AG08395 (cell line): ENCODE measurements at places on chromosomes 4 and X.

- no peak for DNase-seq
Measured at GRCh38 chr4:153464068-153464467, 2.1 kb upstream of the TMEM131L start.

- peak; percentile 45 for DNase-seq
Measured at GRCh38 chrX:113305496-113305895, 464.9 kb upstream of the AMOT start.

GRCh38 chr4:13793020-13793710 lies 165.6 kb upstream of the BOD1L1 start:
- no peak for DNase-seq

GRCh38 chr4:2271279-2272025 lies 9.5 kb upstream of the MXD4 start:
- DNase-seq = no peak

- DNase-seq = peak; percentile 20
Measured at GRCh38 chr4:113636877-113637276, 124.7 kb downstream of the CAMK2D start.

DNA sequence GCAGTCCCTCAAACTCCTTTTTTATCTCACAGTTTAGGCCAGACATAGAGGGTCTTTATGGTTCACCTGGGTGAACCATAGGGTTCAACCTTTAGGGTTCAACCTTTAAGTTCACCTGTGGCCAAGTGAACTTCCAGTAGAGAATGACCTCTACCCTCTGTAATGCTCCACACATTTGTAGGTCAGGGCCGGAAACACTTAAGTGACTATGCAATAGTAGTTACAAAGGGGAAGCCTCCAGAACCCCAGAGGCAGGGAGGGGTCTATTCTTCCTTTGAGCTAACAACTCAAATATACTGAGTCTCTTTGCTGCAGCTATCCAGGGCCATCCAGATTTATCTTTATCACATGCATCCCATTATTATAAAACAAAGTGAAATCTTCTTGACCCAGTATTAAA lies 100.0 kb downstream of the LARP1B start:
- DNase-seq = no peak

DNA sequence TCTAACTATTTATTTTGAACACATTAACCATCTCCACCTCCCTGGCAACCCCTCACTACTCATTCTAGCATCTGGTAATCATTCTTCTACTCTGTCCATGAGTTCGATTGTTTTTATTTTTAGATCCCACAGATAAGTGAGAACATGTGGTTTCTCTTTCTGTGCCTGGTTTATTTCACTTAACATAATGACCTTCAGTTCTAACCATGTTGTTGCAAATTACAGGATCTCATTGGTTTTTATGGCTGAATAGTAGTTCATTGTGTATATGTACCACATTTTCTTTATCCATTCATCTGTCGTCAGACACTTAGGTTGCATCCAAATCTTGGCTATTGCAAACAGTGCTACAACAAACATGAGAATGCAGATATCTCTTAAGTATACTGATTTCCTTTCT lies 33.4 kb upstream of the FAM47B start:
- DNase-seq = no peak

GRCh38 chr4:10011277-10011676 lies 10.0 kb downstream of the SLC2A9 start:
- no peak for DNase-seq

DNA sequence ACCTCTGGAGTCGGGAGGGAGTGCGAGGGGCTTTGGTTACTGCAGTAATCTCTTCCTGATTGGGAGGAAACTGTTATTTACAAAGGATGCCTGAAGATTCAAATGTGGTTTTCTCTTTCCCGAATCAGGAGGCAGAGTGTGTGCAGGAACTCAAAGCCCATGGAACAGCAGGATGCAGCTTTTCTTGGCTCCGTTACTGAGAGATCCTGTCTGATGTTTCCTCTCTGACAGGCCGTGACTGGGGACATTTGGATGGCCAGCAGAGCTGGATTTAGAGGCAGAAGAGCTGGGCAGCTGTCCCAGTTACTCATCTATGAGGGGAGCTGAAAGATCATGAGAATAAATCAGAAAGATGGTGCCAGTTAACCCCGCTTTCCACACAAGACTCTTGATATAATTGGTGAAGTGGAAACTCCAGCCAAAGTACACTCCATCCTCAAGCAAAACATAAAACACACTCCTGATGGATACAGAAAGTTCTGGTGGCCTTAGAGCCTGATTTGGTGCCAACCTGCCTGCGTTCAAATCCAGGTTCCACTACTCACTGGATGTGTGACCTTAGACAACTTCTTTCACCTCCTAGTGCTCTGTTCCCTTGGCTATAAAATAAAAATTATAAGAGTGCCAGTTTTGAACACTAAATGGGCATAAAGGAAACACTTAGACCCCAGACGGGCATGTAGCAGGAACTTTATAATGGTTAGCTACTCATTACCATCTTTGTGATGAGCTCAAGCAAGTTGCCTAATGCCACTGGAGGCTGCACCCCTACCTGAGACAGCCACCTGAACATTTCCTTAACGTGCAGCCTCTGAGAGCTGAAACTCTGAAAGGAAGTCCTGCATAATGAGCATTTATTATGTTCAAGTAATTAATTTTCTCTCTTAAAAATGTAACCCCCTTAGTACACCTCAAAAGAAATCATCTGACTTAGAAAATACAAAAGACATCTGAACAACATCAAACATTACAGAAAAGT lies 349.0 kb upstream of the GATB start:
- peak; percentile 36 for DNase-seq

DNA sequence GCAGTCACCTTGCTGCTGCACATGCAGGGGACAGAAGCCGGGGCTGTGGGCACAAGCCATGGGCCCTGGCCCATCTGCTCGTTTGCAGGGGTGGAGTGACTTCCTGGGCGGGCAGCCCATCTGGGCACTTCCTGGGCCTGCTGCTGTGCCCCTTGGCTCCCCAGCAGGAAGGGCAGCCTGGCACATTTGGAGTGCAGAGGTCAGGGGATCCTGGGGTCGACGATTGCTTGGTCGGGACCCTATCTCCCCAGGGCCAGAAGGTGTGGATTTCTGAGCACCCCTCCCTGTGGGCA lies 10.9 kb upstream of the MXD4 start:
- no peak for DNase-seq

DNA sequence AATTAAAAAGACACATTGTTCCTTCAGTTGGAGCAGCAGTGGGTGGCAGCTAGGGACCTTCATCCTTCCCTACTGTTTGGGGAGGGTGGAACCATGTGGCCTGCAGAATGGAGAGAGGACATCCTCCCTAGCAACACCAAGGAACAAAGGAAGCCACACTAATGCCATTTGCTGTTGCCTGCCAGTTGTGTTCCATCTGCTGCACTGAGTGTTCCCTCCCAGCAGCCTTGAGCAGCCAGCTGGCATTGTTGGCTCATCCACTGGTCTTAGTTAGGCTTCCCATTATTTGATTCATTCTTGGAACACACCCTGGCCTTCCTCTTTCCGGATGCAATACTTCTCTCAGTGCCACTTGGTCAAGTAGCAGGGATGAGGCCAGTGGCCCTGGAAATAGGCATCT lies 25.0 kb upstream of the HMGB3 start:
- no peak for DNase-seq

DNA sequence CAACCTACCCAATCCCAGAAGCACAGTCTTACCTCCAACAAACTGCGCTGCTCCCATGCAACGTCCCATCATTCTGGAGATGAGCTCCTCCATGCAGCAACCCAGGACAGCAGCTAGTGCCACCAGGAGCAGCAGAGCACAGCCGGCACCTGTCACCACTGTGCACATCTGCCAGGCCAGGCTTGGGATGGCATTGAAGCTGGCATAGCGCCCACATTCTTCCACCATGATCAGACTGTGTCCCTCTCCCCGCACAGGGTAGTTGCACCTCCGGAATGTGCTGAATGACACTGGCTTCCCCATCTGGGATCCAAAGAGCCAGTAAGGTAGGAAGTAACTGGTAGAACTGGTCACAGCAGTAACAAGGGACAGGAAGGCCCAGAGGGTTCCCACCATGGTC lies 8.8 kb downstream of the LHFPL1 start:
- DNase-seq = no peak

DNA sequence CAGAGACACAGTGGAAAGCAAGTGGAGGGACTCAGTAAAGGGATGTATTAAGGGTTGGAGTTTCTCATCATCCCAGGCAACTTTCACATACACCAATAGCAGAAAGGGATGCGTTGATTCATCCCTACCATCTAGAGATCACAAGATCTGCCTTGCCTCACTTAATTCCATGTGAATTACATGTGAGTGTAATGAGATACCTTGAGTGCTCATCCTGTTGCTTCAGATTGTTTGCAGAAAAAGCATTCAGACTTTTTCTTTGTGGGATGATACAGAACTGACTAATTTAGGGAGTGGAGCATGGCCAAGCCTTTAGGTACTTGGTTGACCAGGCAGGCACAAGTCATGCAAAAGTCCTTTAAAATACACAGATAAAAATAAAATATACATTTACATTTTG lies 124.8 kb upstream of the SLIT2 start:
- peak; percentile 24 for DNase-seq

- DNase-seq = no peak
Measured at GRCh38 chr4:141786946-141787345, 150.6 kb downstream of the IL15 start.

DNA sequence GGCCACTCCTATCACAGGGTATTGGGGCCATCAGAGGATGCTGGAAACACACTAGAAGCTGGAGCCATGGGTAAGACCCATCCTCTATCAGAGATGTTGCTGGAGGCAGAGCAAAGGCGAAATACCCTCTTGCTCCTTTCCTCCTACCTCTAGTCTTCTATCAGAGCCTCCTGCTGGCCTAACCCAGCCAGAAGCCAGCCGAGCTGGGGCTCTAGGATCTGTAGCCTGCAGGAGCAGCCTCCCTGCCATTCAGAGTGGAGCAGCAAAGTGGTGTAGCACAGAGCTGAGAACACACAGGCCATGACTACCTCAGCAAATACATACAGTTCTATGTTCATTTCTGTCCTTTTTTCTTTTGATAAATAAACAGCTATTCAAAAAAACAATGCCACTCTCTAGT lies 35.7 kb downstream of the GATB start:
- no peak for DNase-seq

- no peak for DNase-seq
Measured at GRCh38 chr4:40710484-40711254, 39.1 kb upstream of the NSUN7 start.

- no peak for DNase-seq
Measured at GRCh38 chrX:55187281-55187680, 32.9 kb upstream of the PAGE5 start.

- no peak for DNase-seq
Measured at GRCh38 chr4:17157304-17157703, 258.9 kb upstream of the LDB2 start.

DNA sequence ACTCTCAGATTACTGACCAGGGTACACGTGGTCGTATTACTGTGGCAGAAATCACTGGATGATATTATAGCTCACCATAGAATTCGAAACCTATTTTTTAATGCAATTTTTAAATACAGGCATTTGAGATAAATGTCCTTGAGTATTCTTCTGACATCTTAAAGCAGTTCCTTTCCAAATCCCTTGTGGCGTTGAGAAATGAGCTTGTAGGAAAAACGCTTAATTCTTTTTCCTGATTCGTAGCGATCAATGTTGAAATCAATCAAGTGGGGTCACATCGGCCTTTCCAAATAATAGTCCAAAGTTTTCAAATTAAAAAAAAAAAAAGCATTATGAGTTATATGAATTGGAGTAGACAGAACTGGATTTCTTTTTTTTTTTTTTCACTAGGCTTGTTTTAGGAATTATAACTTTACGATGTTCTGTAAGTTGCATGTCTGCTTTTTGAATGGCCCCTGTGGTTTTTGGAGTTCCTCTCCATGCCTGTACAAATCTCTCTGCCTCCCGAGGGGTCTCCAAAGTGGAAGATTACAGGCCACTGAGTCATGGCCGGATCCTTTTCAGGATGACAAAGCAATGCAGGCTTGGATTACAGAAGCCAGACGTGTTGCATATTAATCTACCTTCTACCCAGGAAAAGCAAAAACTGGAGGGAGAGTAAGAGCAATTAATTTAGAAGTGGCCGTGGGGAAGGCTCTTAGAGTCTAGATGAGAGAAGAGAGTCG lies 226.1 kb downstream of the SHOX start:
- no peak for DNase-seq

DNA sequence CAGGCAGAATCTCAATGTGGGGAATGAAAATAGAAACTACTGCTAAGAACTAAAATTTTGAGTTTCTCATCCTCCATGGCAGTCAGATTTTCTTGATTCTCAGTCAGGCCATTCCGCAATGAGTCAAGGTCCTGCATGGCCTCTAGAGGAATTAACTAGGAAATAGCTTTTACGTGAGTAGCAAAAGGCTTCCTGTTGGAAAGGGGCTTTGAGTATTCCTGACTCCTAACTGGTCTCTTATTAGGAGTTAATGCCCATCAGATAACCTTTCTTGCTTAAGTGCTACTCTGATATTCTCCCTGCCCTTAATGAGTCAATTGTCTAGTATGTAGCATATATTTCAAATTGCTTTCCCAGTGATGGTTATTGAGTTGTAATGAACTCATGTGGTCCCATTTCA lies 65.7 kb upstream of the ARHGAP24 start:
- no peak for DNase-seq

- no peak for DNase-seq
Measured at GRCh38 chrX:69615342-69615741, 571 bp upstream of the EDA start.

- peak; percentile 14 for DNase-seq
Measured at GRCh38 chr4:153294631-153295030, 49.9 kb upstream of the MND1 start.

GRCh38 chr4:178808106-178808505 lies 1365.9 kb upstream of the AGA start:
- DNase-seq = no peak

GRCh38 chr4:104519588-104519987 lies 24.9 kb upstream of the CXXC4 start:
- DNase-seq = no peak

DNA sequence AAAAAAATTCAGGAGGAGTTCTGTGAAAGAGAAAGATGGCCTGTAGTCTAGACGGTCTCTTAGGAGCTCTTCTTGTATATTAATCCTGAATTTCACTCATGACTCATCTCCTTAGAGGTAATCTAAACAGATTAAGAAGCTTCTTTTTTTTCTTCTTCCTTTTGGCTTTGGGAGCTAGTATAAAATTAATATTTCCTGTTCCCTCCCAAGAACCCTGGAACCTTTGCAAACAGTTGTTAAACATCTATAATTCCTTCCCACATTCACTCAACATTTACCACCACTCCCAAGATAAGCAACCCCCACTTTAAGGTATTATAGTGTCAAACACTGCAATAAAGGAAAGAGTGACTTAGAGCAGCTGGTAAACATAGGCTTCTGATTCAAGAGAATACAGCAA lies 146.4 kb upstream of the EDNRA start:
- no peak for DNase-seq

GRCh38 chr4:184216515-184216914 lies 1.2 kb downstream of the ENPP6 start:
- DNase-seq = no peak

DNA sequence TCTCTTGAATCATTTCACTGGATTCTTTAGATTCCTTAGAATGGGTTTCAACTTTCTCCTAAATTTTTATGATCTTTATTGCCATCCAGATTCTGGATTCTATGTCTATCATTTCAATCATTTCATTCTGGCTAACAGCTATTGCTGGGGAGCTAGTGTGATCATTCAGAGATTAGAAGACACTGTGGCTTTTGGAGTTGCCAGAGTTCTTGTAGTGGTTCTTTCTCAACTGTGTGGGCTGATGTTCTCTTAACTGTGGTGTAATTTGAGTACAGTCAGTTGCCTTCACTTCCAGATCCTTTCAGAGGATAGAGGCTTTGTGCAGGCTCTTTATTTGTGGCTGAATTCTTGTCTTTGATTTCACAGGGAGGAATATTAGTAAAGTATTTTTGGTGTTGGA lies 12.1 kb upstream of the CSN2 start:
- no peak for DNase-seq
